Endodermal cell (in vitro differentiated cells): ENCODE measurements at places on chromosomes 4 and X. TPM values are rescaled to one million over a fixed set of nuclear protein-coding genes. Genes with fewer than 3 reads are reported as not detected.
A peak's percentile ranks its signal among the peaks of the same experiment; 100 is the strongest.

Gene ASB9
- total RNA-seq: 0.29 and 0.46 TPM in 2 replicates

Gene CWH43
- not detected in 3 replicates for total RNA-seq

GRCh38 chrX:152869972-152870371, 27.9 kb upstream of the ZNF185 start:
- DNase-seq: no peak

GRCh38 chr4:127503111-127503510, 129.6 kb upstream of the INTU start:
- no peak for DNase-seq

DNA sequence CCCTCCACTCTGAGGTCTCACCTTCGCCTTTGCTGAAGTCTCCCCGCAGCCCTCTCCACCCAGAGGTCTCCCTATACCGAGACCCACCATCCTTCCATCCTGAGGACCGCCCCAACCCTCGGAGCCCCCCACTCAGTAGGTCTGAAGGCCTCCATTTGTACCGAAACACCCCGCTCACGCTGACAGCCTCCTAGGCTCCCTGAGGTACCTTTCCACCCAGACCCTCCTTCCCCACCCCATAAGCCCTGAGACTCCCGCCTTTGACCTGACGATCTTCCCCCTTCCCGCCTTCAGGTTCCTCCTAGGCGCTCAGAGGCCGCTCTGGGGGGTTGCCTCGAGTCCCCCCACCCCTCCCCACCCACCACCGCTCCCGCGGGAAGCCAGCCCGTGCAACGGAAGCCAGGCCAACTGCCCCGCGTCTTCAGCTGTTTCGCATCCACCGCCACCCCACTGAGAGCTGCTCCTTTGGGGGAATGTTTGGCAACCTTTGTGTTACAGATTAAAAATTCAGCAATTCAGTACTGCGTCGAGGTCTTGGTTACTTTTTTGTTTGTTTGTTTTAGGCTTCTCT, 5.0 kb downstream of the SOD3 start:
- DNase-seq: peak; percentile 75

DNA sequence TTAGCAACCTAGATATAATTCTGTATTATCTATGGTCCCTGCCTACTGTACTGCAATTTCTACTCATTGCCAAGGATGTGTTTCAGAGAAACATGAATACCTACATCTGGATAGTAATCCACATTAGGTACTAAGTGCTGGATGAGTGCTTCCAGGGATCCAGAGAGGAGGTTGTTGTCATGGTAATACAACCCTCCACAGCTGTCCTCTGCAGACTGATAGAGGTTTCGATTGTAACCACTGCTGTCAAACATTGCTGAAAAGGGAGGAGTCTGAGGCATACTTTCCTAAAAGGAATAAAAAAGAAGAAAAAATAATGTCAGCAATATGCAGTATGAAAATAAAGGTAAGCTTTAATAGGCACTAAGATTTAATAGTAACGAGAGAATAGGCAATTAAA, 12.5 kb downstream of the RASGEF1B start:
- no peak for DNase-seq

DNA sequence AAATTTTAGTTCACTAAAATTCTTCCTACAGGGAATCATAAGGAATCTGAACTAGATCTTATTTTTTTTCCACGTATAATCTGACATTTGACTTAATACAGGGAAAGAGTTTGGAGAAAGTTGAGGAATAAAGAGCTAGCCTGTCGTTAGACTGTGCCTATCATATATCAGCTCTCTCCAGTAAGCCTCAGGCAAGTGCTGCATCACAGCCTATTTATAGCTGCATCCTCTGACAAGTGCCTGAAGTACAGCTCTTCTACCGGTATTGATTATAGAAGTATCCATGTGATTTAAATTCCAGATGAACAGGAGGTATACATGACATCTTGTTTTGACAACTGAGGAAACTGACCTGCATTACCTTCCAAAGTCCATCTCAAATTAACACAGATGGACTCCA, 248.9 kb downstream of the TLL1 start:
- no peak for DNase-seq

- DNase-seq: no peak
These were observed 31.4 kb downstream of the PPP1R2C start for GRCh38 chrX:42746606-42747005.

DNA sequence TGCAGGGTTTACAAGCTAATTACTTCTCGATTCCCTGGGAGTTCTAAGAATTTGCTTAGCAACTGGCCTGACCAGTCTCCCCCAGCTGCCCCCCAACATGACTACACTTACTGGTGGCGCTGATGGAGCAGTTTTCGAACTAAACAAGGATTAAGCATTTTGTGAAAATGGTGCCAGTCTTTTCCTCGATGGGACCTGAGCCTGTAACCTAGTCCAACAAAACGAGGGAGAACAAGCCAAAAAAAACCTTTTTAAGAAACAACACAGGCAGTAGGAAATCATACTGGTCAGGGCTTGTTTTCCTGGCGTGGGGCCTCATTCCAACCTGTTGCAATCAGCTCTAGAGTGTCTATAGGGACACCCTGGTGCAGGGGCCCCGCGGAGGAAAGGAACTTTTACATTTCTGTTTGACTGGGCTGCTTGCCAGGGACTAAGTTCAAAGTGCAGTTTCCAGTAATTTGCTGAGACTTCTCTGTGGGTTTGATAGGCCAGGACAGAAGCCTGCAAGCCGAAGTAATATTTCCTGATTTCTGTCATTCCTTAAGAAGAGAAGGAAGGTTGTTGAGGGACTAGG, 158.7 kb downstream of the SPRY1 start:
- DNase-seq: no peak

DNA sequence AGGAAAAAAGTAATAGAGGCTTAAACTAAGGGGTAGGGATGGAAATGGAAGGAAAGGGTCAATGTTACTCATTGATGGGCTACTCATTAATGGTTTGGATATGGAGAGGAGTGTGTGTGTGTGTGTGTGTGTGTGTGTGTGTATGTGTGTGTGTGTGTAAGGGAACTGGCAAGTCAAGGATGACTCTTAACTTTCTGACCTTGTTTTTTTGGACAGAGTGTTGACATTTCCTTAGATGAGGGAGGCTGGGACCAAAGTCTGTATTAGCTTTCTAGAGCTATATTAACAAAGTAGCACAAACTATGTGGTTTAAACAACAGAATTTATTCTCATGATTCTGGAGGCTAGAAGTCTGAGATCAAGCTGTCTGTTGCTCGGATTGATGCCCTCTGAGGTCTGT, 202.7 kb downstream of the GBA3 start:
- DNase-seq: no peak

GRCh38 chr4:38539501-38539900, 124.5 kb upstream of the KLF3 start:
- no peak for DNase-seq
